ENCODE measurements at places on chromosomes 11 and 22.

- no peak for DNase-seq
Measured at GRCh38 chr22:29735416-29735815, 15.6 kb downstream of the CABP7 start.

DNA sequence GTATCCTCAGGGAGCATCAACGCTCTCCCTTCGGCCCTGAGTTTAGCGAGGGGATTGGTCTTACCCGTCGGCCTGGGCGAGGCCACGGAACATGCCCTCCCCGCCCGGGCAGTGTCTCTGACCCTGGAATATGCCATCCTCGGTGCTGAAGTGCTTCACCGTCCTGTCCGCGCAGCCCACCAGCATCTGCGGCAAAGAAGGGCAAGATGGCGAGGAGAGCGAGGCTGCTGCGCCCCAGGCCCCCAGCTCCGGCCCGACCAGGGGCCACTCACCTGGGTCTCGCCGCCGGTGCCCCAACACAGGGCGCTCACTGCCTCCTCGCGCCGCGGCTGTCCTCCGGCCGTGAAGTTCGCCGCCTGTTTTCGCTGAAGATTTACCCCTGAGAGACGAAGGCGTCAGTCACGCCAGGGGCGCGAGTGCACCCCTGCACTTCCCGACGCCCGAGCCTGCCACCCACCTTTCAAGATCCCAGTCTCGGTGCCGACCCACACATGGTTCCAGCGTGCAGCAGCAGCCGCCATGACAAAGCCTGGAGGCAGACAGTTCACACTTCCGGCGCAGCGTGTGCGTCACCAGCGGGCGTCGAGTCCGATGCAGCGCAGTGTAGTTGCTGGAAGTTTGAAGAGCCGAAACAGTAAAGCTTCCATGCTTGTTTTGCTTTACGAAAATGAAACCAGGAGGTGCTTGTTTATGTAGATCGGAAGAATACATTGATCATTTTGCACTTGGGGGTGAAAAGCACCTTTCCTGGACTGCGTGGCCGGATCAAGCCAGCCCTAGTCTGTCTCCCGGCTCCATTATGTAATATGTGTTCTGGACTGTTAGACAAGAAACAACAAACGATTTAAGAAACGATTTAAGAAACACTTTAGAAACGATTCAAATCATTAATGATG, at the start of gene WDR74:
Gene WDR74, minus strand, starts transcription at position 541 of the 896 bp plus-strand sequence. Its CDS starts 20 bp downstream, at position 521.
- peak; percentile 92 for DNase-seq

DNA sequence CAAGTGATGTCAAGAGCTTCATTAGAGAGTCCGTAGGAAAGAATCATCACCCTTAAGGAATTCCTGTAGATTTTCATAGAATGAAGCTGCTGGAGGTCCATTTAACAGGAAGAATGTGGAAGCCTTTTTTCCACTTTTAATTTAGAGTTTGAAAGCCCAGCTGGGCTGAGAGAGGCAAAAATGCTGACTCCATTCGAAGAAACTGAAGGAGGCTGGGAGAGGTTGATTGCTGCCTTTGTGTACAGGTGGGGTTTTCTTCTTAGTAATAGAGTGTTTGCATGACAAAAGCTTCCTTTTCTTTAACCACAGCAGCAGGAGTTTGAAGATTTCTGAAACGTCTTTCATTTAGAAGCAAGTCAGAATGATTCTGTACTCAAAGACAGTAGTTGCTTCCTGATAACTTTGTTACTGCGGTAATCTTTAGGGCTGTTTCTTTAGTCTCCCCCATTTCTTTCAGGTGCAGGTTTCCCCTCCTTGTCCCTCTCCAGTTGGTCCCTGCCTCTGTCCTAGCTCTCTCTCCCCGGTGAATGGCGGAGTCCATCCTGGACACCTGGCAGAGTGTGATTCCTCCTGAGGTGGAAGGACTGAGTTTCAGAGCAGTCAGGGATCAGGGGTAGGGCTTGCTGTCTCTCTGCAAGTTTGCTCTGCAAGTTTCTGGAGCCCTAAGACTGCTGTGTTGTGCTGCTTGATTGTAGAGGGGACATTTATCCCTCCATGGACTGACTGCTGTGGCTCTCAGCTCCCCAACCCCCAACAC, 166.2 kb downstream of the LDLRAD3 start:
- no peak for DNase-seq

DNA sequence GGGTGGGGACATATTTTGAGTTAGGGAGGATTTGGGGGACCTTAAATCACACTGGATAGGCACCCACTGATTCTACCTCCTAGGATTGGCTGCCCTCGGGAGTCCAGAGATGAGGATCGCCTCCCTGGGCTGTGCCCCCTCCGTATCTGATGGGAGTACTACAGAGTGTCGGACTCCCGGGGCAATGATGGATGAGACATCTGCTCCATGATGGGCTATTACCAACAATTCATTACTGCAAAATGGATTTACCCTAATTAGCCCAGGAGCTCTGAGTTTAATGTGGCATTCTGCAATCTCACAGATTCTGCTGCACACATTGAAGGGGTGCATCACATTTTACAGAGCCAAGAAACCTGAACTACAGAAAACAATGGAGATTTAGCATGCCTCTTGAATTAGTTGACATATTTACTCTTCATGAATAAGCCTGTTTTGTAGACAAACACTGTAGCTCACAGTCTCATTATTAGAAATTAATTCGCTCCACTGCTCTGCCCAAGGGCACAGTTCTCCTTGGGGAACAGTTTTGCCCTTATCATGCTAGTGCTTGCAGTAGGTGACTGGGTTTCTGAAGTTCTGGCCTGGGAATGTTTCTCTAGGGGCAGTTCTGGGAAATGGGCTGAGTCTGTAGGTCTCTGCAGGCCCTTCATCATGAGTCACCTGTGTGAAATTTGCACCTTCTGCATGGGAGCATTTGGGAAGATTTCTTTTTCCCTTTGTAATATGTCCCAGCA, 217.1 kb upstream of the PLET1 start:
- no peak for DNase-seq

- DNase-seq = no peak
Measured at GRCh38 chr22:21025266-21025665, 7.1 kb downstream of the SLC7A4 start.

DNA sequence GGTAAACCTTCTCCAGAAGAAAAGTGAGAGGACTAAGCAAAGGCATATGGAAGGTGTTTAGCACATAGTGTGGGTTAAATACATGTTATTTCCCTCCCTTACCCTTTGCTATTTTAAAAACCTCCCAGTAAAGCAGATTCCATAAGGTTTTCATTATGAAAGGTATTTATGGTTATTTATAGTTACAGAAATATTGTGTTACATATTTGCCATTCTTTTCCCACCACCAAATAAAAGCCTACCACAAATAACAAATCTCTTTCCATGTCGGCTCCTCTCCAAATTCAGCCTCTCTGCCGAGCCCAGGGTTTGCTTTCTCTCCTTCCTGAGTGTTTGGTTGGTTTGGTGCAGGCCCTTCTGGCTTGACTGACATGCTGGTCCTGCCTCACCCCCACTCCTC, 64.4 kb downstream of the INSC start:
- DNase-seq = no peak

- DNase-seq = peak; percentile 32
Measured at GRCh38 chr11:110295531-110296225, 736 bp downstream of the RDX start.

DNA sequence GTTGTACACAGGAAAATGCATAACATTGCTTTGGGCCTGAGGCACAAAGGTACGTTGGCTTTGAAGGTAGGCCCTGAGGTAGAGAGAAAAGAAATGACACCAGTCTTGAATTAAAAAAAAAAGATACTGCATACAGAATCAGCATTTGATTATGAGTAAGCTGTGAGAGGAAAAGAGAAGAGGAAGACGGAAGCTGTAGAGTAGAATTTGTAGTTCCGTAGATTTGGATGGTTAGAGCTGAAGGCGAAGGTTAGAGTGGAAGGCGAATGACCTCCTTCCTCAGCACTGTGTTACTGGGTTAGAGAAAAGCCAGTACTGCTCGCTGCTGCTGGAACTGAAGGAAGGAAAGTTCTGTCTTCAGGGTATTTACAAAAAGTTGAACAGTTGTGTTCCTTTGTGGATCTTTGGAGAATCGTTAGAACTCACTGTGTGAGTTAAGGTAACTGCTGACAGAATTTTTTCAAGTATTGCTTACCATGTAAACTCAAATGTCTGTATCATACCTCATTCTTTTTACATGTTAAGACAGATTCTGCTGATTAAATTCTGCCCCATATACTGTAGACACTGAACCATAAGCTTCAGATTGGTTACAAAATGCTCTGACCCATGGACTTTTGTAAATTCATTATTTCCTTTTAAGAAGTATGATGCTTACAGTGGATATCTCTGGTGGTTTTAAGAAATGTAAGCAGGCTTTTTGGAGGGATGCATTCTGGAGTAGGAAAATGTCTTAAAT, 50.2 kb downstream of the MCAM start:
- no peak for DNase-seq

GRCh38 chr22:38238519-38239071, 34.2 kb downstream of the TMEM184B start:
- DNase-seq = no peak

- no peak for DNase-seq
Measured at GRCh38 chr22:38618682-38619081, 37.5 kb downstream of the FAM227A start.

DNA sequence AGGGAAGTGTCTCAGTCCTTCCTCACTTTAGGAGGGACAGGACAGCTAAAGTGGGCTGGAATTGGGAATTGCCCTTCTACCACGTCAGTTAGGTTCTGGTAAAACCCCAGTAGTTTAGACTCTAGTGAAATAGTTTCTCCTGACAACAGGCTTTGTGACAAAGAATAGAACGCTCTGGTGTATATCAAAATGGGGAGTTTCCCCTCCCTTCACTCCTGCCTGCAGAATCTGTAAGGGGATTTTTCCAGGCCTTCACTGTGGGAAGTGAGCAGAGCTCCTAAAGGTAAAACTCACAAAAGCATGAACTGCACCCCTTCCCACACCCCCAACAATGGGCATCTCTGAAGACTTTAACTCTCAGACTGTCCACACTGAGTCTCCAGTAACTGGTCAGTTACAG, 460.9 kb upstream of the LRRC4C start:
- DNase-seq = no peak

GRCh38 chr11:132055296-132055695, 684.9 kb downstream of the NTM start:
- no peak for DNase-seq

GRCh38 chr11:112734207-112734606, 227.0 kb upstream of the NCAM1 start:
- DNase-seq = no peak

DNA sequence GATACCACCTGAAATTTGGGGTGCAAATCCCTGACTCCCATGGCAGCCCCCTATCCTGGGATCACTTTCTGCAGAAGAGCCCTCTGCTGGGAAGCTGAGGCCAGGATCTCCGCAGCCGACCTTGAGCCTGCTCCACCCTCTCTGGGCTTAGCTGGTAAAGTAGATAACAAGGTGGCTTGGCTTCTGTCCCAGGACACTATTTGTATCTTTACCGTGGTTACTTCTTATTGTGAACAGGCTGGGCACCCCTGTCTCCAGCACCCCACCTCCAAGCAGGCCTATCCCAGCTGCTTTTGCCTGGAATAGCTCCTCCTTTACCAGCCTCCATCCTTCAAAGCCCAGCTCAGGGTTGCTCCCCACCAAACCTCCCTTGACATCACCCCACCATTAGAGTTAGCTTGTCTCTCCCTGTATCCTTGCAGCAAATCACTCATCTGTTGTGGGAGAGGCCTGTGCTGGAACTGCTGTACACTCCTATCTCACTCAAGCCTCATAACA, 35.2 kb upstream of the P2RY2 start:
- no peak for DNase-seq

- no peak for DNase-seq
Measured at GRCh38 chr22:39645532-39645931, 75.0 kb downstream of the CACNA1I start.

GRCh38 chr11:69967484-69967883, 110.6 kb upstream of the ANO1 start:
- DNase-seq = no peak

GRCh38 chr11:130847517-130847916, 68.8 kb downstream of the SNX19 start:
- no peak for DNase-seq

DNA sequence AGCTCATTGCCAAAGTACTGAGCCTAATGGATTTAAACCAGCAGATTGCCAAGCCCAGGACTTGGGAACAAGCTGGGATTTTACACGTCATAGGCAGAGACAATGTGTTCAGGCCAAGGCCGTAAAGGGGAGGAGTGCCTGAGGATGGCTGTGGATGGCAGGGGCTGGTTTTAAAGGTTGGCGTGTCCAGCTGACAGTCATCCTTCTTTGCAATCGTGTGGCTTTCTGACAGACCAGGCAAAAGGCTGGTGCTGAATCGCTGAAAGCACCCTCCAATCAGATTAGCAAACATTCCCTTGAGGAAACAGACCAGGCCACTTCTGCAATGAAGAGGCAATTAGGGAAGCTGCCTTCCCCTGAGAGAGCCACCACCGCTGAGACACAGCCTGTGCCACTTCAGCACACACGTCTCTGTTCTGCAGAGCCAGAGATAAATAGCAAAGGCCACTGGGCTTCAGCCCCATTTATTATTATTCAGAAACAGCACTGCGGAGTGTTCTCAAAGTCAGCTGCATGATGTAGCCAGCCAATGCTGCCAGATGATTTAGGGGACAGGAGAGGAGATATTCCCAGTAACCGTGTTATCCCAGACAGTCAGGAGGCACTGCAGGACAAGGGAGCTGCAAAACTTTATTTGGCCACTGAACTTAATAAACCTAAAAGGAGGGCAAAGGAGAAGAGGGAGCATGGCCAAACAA, 54.2 kb upstream of the CSNK2A3 start:
- no peak for DNase-seq

- no peak for DNase-seq
Measured at GRCh38 chr11:114061681-114062049, 2.2 kb downstream of the ZBTB16 start.

GRCh38 chr11:111088847-111089355, 156.6 kb upstream of the POU2AF2 start:
- DNase-seq = no peak

DNA sequence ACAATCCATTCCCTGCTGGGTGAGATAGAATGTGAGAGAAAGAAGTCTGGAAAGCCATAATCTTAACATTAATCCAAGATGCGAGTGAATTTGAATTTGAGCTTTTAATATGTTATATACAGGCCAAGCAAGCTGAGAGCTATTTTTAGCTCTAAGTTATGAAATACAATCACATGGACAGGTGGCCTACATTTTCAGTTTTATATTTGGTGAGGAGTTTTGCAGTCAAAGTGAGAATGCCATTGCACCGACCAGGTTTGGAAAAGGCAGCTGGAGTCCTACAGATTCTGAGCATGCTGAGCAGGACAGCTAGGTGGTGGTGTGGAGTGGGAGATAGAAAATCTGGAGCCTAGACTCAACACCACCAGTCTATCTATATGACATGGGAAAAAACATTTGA, 12.0 kb downstream of the OR5B21 start:
- no peak for DNase-seq
